Fibroblast of skin of right biceps (primary cell): ENCODE measurements at places on chromosomes 1 and 21.

DNA sequence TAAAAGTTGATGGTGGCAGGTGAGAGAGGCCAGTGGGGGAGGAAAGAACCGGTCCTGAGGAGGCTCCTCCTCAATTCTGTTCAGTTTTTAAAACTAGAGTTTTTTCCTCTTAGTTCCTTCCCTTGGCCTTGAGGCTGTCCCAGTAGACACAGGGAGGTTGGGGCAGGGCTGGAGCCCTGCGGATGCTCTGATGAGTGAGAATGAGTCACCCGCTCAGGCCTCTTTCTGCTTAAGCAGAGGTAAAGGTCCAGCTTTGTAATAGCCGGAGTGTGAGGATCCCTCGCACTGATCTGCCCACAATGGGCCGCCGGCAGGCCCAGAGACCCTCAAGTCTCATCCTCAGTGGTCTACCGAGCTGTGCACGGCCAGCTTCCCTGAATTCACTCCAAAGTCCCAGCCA lies 49.6 kb upstream of the IRF2BP2 start:
- peak; percentile 82 for DNase-seq

GRCh38 chr1:6803357-6803756 lies 18.1 kb downstream of the CAMTA1 start:
- DNase-seq: peak; percentile 39

GRCh38 chr1:43786960-43787359 lies 79.6 kb downstream of the ST3GAL3 start:
- DNase-seq: no peak

- DNase-seq: no peak
These were observed 6.0 kb upstream of the VTCN1 start for GRCh38 chr1:117216718-117217117.

GRCh38 chr1:29230553-29231378 lies at the start of gene MECR:
Gene MECR (minus strand): TSS chr1:29230934. CDS start chr1:29230906, 28 bp downstream.
- peak; percentile 93 for DNase-seq

DNA sequence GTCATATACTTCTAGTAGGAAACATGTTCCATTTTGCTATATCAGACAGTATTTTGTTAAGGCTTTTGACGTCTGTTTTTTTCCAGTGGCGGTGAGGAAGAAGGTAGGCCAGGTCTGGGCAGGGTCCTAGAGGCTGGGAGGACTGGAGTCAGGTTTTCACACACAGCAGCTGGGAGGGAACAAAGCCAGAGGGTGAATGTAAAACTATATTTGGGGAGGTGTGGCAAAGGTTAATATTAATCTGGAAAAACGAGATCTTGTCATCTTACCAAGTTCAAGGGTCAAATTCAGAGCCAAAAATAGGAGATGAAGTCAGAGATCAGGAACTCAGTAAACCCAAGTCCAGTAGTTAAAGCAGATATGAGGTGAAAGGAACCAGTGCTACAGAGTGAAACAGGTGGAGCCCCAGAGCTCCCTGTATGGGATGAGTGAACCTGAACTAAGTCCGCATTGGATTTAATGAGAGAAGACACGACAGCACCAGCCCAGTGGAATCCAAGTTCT lies 10.7 kb upstream of the OTUD7B start:
- DNase-seq: no peak

- DNase-seq: peak; percentile 7
These were observed 74.3 kb upstream of the PAX7 start for GRCh38 chr1:18556364-18556763.

- no peak for DNase-seq
These were observed 11.6 kb upstream of the OPRD1 start for GRCh38 chr1:28800324-28800723.

GRCh38 chr1:222926566-222926965 lies 111.7 kb downstream of the DISP1 start:
- peak; percentile 72 for DNase-seq

- peak; percentile 42 for DNase-seq
These were observed 495 bp upstream of the NTRK1 start for GRCh38 chr1:156860113-156860627.

DNA sequence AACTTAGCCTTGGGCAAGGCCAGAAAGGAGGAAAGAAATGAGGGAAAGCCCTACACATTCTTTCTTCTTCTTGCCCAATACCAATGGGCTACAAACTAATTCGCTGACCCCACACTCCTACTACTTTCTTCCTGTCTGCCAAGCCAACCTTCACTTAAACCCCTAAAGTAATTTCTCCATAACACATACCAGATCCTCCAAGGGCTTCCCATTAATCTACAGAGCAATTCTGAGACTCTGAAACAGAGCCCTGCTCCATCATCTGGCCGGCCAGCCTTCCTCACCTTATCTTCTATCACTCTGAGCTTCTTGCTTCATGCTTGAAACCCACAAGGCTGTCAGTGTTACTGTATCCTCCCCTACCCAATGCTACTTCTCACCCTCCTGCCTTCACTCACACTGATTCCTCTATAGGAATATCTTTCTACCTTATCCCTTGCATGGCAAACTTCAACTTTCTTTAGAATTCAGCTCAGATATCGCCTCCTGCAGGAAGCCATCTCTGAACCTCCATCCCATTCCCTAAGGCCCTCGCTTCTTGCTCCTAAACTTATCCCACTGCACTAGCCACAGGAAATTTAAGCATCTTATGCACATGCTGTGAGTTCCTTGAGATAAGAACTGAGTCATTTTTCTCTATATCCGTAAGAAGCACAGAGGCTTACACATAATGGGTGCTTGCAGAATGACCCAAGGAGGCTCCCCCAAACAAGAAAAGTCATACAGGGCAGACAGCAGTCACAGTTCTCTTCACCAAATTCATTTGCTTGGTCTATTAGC lies 81.9 kb downstream of the JAK1 start:
- DNase-seq: peak; percentile 11

DNA sequence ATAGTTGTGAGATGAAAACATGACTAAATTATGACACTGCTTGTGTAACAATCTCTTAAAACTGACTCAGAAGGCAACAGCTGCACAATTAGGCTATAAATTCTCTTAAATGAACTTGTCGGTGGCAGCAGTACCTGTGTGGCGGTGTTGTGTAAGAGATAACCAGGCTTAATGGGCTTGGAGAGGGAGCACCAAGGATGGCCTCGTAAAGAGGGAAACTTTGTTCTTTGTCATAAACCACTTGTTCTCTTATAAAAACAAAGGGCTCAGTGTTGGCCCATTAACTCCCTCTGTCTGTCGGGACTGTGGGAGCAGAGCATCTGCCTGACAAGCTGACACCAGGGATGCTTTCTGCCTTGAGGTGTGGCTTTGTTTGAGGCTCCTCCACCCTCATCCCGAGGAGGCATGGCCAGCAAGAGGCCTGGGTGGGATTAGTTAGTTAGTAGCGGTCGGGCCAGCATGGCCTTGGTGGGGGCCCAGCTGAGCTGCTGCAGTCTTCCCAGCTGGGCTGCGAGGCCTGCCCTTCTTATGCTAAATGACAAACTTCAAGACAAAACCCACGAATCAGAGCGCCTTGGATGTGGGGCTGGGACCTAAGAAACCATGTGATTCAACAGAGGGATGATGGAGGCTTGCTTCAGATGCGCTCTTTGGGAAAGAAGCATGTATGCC lies 171.4 kb downstream of the CAMTA1 start:
- DNase-seq: no peak

- DNase-seq: peak; percentile 35
These were observed 27.0 kb downstream of the FGGY start for GRCh38 chr1:59323879-59324278.

DNA sequence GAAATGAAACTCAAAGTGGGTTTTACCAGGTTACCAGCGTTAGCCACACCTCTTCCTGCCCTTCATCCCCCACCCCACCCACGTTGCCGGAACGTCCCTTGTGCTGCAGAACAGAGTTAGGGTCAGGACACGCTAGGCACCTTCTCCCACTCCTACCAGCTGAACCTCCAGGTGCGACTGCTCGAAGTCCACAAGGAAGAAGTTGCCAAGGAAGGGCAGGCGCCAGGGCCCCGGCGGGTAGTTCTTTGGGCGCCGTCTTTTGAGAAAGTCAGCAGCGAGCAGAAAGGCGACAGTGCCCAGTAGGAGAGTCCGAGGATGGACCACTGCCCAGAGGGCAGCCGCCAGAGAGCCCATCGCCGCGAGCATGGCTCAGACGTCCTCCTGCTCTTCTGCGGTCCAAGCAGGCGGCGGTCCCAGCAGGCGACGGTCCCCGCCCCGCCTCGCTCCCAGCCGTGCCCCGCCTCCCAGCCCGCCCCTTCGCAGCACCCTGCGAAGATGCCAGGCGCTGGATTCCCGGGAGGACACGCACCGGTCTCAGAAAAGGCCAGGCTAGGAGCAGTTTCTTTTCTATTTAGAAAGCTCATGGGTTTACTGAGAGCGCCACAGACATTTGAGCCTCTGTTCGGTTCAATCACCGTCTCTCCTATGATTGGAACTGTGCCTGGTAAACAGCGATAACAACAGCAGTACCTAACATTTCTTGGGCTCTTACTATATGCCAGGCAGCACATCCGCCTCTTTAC lies at the start of gene CYP2J2:
Gene CYP2J2 (minus strand): TSS at position 393 of the 743 bp plus-strand sequence. CDS start 27 bp downstream, at position 366.
- peak; percentile 32 for DNase-seq

GRCh38 chr1:73674945-73675561 lies 522.9 kb downstream of the LRRIQ3 start:
- peak; percentile 7 for DNase-seq

DNA sequence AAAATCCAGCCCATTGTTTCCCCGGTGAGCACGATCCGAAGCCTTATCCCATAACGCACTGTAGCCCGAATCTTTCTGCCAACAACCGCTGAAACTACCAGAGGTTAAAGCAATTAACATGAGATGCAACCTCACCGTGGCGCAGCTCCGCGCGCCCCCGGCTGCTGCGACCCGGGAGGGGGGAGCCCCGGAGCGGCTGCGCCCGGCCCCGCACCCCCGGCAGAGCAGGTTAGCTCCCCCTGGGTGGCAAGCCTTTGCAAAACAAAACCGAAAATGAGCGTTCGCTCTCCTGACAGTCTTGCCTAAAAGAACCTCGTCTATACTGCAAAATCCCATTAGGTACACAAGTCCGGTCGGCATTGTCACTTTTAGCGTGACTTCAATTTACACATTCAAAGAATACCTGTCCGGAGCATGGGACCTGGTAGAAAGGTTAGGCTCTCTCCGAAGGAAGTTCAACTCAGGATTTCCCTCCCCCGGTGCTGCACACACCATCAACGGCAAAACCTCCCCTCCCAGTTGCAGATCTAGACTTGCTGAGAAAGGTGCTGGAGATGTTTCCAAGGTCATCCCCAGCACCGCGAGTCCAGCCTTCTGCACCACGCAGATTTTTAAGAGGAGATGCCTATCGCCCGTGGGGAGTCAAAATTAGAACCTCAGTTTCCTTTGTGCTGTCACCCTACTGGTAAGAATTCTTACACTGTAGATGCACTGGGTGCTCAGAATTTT lies 107.5 kb downstream of the ZNF281 start:
- DNase-seq: peak; percentile 59

DNA sequence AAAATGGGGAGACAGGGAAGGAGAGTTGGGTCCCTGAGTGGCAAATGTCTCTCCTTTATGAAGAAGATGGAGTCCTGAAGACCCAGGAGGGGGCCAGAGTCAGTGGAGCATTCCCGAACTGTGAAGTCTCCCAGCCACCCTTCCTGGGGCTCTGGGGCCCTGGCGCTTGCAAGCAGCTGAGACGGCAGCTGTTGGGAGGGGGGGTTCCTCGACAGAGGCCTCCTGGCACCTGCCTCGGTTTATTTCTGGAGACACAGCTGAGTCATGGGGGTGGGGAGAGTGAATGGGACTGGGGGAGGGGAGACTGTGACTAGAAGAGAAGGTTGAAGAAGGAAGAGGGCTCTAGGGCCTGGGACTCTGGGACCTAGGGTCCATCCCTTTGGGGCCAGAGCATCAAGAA lies 14.0 kb downstream of the NES start:
- DNase-seq: peak; percentile 64

- peak; percentile 30 for DNase-seq
These were observed 25.1 kb upstream of the LSS start for GRCh38 chr21:46253610-46254124.

DNA sequence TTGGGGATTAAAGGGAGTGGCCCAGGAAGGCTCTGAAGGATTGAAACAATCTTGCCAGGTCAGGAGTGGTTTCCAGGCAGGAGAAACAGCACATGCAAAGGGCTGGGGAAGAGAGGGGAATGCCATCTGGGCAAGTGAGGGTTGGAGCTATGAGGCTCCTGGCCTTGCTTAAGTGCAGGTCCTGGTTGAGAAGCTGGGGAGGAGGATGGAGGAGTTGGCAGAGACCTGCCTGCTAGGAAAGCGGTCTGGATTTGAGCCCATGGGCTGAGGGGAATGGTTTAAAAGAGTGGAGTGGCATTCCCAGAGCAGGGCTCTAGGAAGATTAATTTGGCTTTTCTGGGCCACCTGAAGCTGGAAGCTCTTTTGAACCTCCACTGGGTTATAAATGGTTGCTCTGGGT lies 9.2 kb downstream of the IGSF21 start:
- DNase-seq: no peak

DNA sequence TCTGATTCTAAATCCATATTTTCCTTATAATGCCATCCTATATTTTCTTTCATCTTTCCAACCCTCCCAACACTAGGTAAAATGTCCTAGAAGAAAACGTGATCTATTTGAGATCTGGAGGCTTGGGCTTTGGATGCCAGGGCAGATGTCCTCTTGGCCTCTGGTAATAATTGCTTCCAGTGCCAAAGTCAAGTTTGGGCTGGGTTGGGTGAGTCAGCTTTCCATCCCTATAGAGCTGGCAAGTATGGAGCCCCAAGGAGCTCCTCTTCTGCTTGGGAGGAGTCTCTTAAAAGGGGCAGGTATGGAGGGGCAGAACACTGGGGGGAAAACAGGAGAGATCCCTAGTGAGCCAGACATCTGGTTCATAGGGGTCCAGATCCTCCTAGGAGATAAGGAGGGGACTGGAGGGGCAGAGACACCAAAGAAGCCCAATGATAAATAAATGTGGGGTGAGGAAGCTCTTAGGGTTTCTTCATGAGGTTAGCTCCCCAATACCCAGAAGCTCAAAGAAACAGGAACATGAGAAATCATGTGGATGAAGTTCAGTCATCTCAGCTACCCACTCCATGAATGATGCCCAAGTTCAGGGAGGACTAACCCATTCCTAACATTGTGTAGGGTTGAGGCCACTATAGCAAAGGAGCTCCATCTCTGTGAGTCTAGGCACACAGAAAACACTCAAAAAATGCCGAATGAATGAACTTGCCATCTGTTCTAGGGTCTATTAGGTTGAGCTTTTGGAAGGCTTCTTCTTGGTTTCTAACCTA lies 3.5 kb downstream of the C1orf116 start:
- no peak for DNase-seq

DNA sequence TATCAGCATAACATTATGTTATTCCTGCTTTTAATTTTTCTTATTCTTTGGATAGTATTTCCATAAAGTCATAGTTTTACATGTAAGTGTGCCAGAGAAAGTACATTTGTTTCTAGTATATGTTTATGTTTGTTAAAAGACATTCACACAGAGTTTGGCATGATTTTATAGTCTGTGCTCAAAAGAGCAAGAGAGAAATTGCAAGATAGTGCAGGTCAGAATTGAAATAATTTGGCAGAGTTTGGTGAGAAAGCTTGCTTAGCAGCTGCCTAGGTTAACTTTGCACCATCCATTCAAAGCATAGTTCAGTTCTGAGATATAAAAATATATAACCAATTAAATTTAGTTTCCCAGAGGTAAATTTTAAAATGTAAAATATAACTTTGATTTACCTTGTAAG lies 17.0 kb downstream of the NEK7 start:
- DNase-seq: no peak

DNA sequence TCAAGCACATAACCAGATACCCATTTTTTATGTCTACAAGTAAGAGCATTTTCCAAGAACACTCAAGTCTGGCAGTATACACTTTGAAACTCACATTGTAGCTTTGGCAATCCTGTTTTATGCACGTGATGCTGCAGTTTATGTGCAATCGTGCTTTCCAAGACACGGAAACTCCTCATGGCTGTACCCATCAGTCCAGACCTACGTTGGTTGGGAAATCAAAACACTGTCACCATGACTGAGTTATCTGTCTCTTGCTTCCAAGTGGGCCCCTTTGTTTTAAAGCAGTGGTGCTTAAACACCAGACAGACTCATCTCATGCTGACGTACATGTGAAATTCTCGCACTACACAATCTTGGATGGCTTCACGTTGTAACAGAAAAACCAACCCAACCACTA lies 192.8 kb downstream of the LTN1 start:
- no peak for DNase-seq
